ENCODE measurements at places on chromosomes 6 and 20. TPM values are rescaled to one million over a fixed set of nuclear protein-coding genes. Genes with fewer than 3 reads are reported as not detected.

PRKN gene
- 0.13 TPM for total RNA-seq

APOM gene
- total RNA-seq, result 1.4 TPM

TUBB2B gene
- total RNA-seq, result 15.9 TPM

TCP11 gene
- total RNA-seq, result not detected

MOCS1 gene
- total RNA-seq, result 5.8 TPM

Measured in mammary microvascular endothelial cell (primary cell).